Activated CD4-positive, alpha-beta T cell treated with anti-CD3 and anti-CD28 coated beads for 24 hours (primary cell): ENCODE measurements at places on chromosomes 1 and 21.

DNA sequence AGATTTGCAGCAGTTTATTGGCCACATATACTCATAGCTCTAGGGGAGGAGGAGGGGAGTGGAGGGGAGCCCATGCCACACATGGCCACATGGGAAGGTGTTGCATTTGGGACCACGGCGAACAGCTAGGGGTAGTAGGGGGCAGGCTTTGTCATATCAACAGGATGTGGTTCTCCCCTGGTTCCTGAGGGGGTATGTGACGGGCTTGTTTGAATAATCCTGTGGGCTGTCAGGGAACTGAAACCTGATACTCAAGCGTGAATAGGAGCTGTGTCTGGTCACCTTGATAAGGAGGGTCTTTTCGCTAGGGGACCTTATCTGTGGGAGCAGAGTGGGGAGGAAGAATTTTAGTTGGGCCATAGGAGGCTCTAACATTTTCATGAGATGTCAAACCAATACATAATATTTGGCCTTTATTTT lies 264.7 kb downstream of the CTH start:
- no peak for DNase-seq

- no peak for DNase-seq
Measured at GRCh38 chr1:77948841-77949424, 29.9 kb downstream of the FUBP1 start.

DNA sequence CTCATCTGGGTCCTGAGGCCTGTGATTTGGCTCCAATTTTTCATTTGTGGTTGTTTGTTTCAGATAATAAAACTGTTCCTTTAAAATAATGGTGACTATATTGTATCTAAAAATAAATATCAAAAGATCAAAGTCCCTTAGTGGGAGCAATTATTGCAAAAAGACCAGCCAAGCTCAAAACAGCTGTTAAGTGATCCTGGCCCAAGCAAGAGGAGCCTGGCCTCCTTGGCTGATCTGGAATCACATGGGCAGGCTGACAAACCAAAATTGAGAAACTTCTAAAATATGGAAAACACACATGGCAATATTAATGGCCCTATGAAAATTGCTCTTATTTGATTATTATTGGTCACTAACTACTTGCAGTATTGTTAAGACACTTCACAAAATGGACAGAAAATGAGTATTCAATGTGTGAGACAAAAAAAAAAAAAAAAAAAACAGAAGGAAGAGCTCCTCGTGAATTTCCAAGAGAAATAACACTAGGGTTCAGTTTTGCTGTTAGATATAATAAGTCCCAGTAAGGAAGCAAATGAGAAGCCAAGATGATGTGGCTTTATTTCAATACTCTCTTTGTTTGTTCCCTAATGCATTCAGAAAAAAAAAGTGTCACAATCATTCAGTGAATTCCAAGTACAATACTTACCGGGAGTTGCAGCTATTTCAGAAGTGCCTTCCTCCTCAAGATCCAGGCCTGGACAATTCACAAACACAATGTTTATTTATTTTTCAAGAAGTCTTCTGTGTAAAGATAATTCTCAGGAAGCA lies 105.1 kb downstream of the SEC16B start:
- DNase-seq, result no peak

- no peak for DNase-seq
Measured at GRCh38 chr1:34113887-34114286, 51.1 kb downstream of the CSMD2 start.

DNA sequence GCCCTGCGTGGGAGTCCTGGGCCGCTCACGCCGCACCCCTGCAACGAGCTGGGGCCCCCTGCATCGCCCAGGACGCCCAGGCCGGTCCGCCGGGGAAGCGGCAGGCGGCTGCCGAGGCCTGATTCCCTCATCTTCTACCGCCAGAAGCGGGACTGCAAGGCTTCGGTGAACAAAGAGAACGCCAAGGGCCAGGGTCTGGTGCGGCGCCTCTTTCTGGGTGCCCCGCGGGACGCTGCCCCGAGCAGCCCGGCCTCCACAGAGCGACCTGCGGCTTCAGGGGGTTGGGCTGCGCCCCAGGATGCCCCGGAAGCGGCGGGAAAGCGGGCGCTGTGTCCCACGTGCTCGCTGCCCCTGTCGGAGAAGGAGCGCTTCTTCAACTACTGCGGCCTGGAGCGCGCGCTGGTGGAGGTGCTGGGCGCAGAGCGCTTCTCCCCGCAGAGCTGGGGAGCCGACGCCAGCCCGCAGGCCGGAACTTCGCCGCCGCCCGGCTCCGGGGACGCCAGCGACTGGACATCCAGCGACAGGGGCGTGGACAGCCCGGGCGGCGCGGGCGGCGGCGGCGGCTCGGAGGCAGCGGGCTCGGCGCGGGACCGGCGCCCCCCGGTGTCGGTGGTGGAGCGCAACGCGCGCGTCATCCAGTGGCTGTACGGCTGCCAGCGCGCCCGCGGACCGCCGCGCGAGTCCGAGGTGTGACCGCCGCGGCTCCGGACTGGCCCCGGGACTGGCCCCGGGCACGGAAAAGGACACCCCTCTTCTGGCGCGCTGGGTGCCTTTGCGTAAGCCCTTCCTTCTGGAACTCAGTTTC lies 2.7 kb downstream of the FAM110D start:
- DNase-seq, result no peak

GRCh38 chr1:245541369-245541768 lies 386.6 kb downstream of the KIF26B start:
- DNase-seq, result no peak

DNA sequence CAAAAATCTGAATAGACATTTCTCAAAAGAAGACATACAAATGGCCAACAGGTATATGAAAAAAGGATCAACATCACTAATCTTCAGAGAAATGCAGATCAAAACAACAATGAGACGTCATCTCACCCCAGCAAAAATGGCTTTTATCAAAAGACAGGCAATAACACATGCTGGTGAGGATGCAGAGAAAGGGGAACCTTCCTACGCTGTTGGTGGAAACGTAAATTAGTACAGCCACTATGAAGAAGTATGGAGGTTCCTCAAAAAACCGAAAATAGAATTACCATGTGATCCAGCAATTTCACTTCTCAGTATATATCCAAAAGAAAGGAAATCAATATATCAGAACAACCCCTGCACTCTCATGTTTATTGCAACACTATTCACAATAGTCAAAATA lies 65.1 kb upstream of the ATP1B1 start:
- DNase-seq, result no peak

DNA sequence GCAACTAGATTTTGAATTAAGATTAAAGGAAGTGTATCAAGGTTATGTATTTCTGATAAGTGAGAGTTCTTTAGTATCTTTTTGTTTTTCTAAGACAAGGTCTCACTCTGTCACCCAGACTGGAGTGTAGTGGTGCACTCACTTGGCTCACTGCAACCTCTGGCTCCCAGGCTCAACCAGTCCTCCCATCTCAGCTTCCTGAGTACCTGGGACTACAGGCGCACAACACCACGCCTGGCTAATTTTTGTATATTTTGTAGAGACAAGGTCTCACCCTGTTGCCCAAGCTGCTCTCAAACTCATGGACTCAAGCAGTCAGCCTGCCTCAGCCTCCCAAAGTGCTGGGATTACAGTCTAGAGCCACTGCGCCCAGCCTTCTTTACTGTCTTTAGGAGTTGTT lies 33.7 kb downstream of the DHX9 start:
- no peak for DNase-seq

DNA sequence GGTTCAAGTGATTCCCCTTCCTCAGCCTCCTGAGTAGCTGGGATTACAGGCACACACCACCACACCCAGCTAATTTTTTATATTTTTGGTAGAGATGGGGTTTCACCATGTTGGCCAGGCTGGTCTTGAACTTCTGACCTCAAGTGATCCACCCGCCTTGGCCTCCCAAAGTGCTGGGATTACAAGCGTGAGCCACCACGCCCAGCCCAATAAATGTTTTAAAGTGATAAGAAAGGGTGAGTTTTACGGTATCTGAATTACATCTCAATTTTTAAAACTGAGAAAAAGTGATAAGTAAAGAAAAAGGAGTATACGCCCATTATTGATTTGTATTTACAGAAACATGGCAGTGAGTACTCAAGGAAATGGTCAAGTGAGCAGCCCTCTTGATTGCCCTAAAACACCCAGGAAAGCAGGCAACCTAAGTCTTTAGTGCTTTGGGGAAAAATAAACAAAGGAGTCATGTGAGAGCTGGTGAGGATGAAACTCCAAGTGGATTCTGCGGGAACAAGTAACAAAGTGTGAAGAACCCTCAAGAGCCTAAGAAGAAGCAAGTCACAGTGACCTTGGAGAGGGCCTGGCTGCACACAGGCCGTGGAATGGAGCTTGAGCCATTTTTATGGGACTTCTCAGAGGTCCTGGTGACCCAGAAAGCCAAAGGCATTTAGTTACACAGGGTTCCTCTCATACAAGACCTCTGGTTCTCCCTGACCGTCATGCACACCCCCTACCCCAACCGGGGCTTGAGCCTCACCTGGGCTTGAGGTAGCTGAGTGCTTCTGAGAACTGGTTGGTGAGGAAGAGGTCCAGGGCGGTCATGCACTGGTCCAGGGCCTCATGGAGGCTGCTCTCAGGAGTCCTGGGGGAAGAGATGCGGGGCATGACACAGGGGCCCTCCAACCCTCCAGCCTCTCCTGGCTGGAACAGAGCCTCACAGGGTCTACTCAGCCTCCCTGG lies 9.1 kb downstream of the TTC39A start:
- DNase-seq, result no peak
